ENCODE measurements at places on chromosomes 11 and 22.
A peak's percentile ranks its signal among the peaks of the same experiment; 100 is the strongest.

DNA sequence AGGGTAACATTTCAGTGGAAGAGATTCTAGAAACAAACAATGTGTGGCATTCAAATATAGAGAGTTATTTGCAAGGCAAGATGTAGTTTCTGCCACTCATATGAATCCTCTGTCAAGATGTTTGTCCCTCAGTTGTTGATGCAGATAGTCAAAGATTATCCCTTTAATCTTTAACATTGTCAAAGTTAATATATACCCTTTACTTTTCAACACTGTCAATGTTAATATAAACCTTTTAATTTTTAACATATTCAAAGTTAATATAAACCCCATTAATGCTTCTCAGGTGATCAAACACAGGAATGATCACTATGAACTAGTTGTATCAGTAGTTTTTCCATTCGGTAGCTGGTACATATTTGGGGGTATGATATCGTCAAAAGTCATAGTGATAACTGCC is 51.9 kb upstream of the PICALM start:
- H3K27me3 ChIP-seq, result no peaks in the 10 kb centered on the region
- H3K27ac ChIP-seq, result no peak overlapping the region
- peaks cover 1% of the 10 kb centered on the region for H3K4me1 ChIP-seq
- H3K4me3 ChIP-seq, result no peak overlapping the region
- H3K36me3 ChIP-seq, result no peaks in the 10 kb centered on the region

DNA sequence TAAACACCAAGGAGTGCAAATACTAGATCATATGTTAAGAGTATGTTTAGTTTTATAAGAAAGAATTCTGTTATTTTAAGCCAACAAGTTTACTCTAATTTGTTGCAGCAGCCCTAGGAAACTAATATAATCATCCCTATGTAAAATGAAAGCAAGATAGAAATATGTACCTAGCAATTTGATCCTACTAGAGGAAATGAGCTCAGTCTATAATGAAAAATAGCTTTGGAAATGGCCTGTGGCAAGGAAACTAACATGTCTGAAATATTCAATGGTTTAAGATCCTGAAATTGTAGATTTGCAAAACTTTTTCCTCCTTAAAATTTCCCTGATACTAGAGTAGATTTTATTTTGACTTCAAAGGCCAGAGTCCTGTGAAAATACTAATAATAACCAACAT is 112.7 kb upstream of the SLC5A12 start:
- no peaks in the 10 kb centered on the region for H3K36me3 ChIP-seq
- H3K4me1 ChIP-seq, result no peaks in the 10 kb centered on the region
- no peaks in the 10 kb centered on the region for H3K27me3 ChIP-seq
- DNase-seq, result no peak
- no peak overlapping the region for H3K27ac ChIP-seq

DNA sequence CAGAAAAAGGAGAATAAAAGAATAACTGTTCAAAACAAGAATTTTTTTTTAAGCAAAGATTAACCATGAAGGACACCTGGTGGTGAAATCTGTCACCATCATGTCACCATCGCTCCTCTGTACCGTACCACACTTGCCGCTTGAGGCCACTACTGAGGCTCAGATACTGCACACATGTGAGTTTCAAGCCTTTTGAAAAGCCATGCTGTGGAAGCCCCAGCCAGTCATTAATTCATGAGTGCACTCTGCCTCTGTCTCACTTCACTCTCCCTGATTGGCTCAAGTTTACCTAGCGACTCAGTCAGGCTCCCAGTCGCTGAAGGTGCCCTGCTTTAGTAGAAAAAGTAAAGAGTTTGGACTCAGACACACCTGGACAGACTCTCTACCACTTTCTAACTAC is 6.6 kb upstream of the MS4A12 start:
- H3K27me3 ChIP-seq, result no peaks in the 10 kb centered on the region
- H3K4me1 ChIP-seq, result no peaks in the 10 kb centered on the region

- H3K4me3 ChIP-seq, result no peak overlapping the region
- H3K4me1 ChIP-seq, result no peaks in the 10 kb centered on the region
- no peak overlapping the region for H3K27ac ChIP-seq
- no peak for DNase-seq
- no peaks in the 10 kb centered on the region for H3K27me3 ChIP-seq
These were observed 17.2 kb downstream of the DLAT start for GRCh38 chr11:112042161-112042960.

GRCh38 chr11:6705905-6706535 is 22.9 kb upstream of the MRPL17 start:
- H3K27ac ChIP-seq, result no peak overlapping the region
- H3K27me3 ChIP-seq, result no peaks in the 10 kb centered on the region
- no peaks in the 10 kb centered on the region for H3K36me3 ChIP-seq
- peak; percentile 41 for DNase-seq

DNA sequence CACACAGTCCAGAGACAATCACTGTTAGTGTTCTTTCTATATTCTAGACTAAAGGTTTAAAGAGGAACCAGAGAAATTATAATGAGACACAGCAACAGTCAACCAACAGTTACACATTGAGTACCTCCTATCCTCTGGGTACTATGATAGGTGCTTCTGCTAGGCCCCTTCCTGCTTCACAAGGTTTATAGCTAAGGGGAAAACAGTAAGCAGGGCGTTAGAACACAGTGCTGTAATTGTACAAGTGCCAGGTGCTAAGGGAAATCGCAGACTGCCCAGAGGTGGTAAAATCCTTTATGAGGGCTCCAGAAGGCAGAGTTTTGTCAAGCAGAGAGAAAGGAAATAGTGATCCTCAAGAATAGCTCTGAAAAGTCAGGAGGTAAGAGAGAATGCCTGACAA is 297.2 kb upstream of the FAT3 start:
- DNase-seq, result no peak
- no peak overlapping the region for H3K27ac ChIP-seq
- no peaks in the 10 kb centered on the region for H3K27me3 ChIP-seq
- H3K4me3 ChIP-seq, result no peak overlapping the region
- H3K36me3 ChIP-seq, result no peaks in the 10 kb centered on the region

GRCh38 chr11:78380615-78381051 is 37.0 kb downstream of the GAB2 start:
- no peak overlapping the region for H3K27ac ChIP-seq
- H3K4me1 ChIP-seq, result peaks cover 2% of the 10 kb centered on the region
- no peaks in the 10 kb centered on the region for H3K27me3 ChIP-seq
- no peak for DNase-seq
- H3K36me3 ChIP-seq, result peaks cover 5% of the 10 kb centered on the region
- no peak overlapping the region for H3K4me3 ChIP-seq

DNA sequence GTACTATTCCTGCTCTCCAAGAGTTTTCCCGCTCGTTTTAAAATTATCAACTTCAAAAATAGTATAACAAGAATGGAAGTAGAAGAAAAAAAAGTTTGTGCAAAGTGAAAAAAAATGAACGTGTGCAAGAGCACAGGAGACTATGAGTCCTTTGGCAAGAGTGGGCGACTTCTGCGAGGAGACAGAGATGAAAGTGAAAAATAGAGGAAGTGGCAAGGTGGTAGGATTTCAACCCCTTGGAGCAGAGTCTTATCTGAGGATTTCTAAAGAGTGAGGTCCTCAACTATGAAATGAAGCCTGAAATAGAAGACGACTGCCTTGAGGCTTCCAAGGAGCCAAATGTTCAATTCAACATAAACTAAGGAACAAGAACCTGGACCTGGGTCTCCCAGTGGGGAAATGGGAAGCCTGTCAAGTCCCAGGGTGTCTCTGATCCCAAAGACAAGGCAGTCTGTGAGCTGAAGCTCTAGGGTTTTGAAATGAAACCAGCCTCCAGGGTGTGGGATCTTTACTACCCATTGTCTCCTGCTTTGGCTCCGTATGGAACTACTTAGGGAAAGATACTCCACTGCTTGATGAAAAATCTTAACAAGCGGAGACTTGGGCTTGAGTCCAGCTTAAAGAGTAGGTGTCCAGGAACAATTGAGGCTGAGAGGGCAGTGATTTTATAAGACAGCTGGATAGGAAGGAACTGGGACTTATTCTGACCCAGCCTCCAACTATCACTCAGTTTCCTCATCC is 4.8 kb downstream of the P4HA3 start:
- no peaks in the 10 kb centered on the region for H3K4me1 ChIP-seq
- H3K27ac ChIP-seq, result no peak overlapping the region
- H3K36me3 ChIP-seq, result no peaks in the 10 kb centered on the region

DNA sequence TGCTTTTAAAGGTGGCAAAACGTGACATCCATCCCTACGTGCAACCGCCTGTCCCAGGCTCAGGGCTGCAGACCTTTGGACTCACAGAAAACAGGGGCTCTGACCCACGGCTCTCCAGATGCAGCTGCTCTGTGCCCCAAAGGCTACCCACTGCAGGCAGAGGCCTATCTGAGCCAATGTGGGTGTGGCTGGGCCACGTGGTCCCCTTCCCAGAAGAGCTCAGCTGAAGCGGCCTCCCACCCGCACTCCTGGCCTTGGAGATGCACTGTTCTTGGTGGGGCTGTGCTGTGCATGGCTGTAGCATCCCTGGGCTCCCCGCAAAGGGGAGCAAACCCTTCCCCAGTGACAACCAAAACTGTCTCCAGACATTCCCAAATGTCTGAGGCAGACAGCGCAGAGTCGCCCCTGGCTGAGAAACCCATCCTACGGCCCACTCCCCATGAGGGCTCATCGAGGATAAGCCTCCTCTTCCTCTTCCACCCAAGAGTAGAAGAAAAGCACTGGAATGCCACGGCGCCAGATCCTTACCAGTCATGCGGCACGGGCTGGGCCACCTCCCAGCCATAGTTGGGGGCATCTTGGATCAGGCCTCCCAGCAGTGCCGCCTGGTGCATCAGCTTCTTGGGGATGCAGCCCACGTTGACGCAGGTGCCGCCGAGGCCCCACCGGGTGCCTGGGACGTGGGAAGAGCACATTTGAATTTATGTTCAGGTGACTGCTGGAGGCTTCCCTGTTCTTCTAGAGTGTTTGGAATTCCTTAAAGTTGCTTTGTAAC is 23.1 kb upstream of the COMT start:
- H3K4me1 ChIP-seq, result no peaks in the 10 kb centered on the region
- DNase-seq, result no peak
- no peak overlapping the region for H3K4me3 ChIP-seq
- no peaks in the 10 kb centered on the region for H3K36me3 ChIP-seq

- H3K27ac ChIP-seq, result no peak overlapping the region
- DNase-seq, result no peak
- H3K4me3 ChIP-seq, result no peak overlapping the region
These were observed 89.5 kb downstream of the CDKN1C start for GRCh38 chr11:2796091-2796490.

DNA sequence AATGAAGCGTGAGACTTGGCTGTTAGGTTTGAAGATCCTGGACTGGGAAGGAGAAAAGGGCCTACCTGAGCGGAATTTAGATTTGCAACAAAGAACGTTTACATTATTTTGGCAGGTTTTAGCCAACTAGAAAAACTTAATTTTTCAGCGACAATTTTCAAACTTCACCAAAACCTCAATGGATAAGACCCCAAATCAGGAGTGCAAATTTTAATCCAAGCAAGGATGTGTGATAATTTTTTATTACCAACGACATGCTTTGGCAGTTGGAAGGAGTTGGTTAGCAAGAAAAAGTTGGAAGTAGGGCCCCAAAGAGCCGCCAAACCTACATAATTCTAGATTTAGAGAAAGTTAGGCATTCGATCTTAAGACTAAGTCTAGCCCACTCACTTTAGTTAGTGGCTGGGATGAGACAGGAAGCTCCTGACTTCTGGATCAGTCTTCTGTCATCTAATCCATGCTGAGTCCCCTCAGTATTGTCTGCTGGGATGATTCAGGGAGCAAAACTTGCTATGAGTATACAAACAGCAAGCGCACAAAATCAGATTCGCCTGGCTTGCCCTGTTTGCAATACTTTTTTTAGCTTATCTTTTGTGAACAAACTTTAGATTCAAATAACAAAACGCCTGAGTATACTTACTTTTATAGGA is 787 bp upstream of the RDX start:
- H3K4me1 ChIP-seq, result peaks cover 8% of the 10 kb centered on the region
- H3K27me3 ChIP-seq, result no peaks in the 10 kb centered on the region
- peak overlapping the region; percentile 85 for H3K27ac ChIP-seq
- peak overlapping the region; percentile 79 for H3K4me3 ChIP-seq

- H3K27ac ChIP-seq, result no peak overlapping the region
- no peak overlapping the region for H3K4me3 ChIP-seq
- H3K36me3 ChIP-seq, result no peaks in the 10 kb centered on the region
- peaks cover 2% of the 10 kb centered on the region for H3K27me3 ChIP-seq
These were observed 10.5 kb downstream of the ELFN2 start for GRCh38 chr22:37416827-37417226.

- no peaks in the 10 kb centered on the region for H3K4me1 ChIP-seq
- DNase-seq, result no peak
- no peak overlapping the region for H3K27ac ChIP-seq
- no peaks in the 10 kb centered on the region for H3K36me3 ChIP-seq
- no peaks in the 10 kb centered on the region for H3K27me3 ChIP-seq
- no peak overlapping the region for H3K4me3 ChIP-seq
These were observed 1067.8 kb downstream of the LRRC4C start for GRCh38 chr11:40391679-40392078.

DNA sequence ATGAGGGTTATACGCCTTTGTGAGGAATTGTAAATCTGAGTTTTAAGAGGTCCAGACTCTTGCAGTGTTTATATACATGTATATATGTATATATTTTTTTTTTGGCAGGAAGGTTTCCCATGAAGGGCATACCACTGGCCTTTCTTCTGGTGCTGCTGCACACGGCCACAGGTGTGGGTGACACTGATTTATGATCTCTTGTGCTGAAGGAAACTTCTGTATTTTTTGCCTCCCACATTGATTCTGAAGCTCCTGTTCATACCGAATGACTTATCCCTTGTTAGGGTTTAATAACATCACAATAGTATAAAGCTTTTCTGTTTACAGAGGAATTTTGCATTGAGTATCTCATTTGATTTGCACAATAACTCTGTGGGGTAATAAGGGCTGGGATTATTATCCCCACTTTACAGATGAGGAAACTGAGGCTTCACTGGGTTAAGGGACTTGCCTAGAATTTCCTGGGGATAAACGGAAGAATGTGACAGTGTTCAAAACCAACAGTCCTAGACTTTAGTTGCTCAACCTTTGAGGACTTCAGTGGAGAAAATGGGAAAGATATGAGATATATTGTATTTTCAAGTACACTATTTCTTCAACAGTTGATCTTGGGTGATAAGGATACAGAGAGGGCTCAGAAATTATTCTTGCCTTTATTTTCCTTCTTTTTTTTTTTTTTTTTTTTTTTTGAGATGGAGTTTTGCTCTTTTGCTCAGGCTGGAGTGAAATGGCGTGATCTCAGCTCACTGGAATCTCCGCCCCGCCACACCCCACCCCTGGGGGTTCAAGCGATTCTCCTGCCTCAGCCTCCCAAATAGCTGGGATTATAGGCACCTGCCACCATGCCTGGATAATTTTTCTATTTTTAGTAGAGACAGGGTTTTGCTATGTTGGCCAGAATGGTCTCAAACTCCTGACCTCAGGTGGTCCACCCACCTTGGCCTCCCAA is 70.1 kb downstream of the MICAL2 start:
- no peak overlapping the region for H3K4me3 ChIP-seq
- H3K36me3 ChIP-seq, result no peaks in the 10 kb centered on the region
- no peaks in the 10 kb centered on the region for H3K27me3 ChIP-seq
- H3K27ac ChIP-seq, result no peak overlapping the region
- DNase-seq, result no peak

- H3K36me3 ChIP-seq, result no peaks in the 10 kb centered on the region
- H3K27ac ChIP-seq, result no peak overlapping the region
- peak; percentile 26 for DNase-seq
- H3K4me3 ChIP-seq, result no peak overlapping the region
These were observed 75.2 kb downstream of the ISX start for GRCh38 chr22:35140879-35141745.

Measured in neuronal stem cell (in vitro differentiated cells).